M059J (cell line): ENCODE measurements at places on chromosomes 3 and 15.
A peak's percentile ranks its signal among the peaks of the same experiment; 100 is the strongest.

GRCh38 chr3:58394339-58394738 is 39.3 kb downstream of the PDHB start:
- DNase-seq = no peak

DNA sequence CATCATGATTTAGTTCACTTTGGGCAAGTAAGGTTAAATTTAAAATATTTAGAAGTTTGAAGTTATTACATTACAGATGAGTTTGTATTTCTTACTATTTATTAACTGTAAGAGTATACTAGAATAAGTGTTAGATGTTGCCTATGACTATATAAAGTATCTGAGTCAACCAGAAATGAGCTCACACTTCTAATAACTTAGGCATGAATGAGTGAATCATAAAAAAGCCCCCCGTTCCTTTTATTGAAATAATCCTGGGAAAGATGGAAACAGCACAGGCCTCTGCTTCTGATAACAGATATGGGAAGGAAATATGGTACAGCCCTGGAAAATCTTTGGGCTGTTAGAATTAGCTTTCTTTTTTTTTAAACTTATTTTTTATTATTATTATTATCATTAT is 66.6 kb upstream of the TGFBR2 start:
- DNase-seq = peak; percentile 33

DNA sequence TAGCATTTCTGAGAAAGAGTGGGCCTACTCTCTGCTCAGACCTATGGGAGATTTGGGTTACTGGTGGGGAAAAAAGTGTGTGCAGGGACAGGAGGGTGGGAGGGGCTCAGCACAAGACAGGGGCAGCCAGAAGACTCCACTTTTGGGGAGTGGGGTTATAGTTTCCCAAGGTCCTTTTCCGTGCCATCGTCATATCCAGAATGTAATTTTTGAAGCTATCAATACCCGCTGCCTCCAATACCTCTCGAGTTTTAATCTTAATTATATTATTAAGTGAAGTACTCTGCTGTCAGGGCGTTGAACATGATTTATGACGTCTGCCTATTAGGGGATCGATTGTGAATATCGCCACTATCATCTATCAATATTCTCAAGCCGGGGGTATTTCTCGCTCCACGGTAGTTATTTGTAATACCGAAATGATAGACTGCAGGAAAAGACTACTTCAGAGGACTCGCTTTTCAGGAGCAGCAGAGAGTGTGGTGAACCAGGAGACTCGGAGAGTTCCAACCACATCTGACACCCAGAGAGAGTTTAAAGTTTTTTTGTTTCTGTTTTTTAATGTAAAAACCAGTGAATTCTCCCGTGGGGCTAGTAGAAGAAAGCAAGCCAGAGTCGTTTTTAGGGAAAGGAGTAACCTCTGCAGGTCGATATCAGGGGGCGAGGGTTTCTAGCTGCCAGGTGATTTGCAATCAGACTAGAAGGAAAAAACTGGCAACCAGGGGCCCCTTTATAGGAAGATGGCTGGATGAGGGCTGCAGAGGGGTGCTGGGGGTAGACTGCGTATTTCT is 20.6 kb downstream of the NR2F2 start:
- no peak for DNase-seq

- DNase-seq = no peak
These were observed 65.0 kb downstream of the AAGAB start for GRCh38 chr15:67189326-67190051.

- no peak for DNase-seq
These were observed 151.4 kb downstream of the IGF1R start for GRCh38 chr15:98799461-98800390.

- peak; percentile 38 for DNase-seq
These were observed 328.2 kb downstream of the TIGIT start for GRCh38 chr3:114622001-114622400.

GRCh38 chr3:66655044-66655443 is 154.2 kb upstream of the LRIG1 start:
- no peak for DNase-seq

- no peak for DNase-seq
These were observed 128.9 kb downstream of the CHL1 start for GRCh38 chr3:325495-325894.

DNA sequence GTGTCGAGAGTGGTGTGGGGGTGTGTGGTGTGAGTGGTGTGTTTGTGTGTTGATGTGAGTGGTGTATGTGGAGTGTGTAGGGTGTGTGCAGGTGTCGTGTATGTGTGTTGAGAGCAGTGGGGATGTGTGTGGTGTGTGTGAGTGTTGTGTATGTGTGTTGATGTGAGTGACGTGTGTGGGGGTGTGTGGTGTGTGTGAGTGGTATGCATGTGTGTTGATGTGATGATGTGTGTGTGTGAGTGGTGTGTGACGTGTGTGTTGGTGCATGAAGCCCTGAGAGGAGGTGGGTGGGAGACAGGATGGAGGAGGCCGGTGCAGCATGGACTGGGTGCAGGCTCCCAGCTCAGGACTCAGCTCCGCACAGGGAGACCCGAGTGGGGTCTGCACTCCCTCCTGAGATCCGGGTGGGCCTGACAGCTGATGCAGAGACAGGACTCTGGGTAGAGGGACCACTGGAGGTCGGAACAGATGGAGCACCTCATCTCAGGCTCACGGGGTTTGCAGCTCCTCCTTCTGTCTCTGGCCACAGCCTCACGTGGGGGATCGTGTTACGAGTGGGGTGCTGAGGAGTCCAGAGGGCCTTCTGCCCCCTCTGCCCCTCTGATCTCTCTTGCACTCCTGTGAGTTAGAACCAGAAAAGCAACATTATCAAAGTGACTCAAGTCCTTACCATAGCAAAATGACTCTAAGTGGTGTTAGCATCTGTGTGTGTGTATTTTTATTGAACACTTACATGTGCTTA is 41.3 kb downstream of the ARNT2 start:
- no peak for DNase-seq

GRCh38 chr3:181497358-181497757 is 214.4 kb upstream of the SOX2 start:
- DNase-seq = no peak
